CD14-positive monocyte (primary cell): ENCODE measurements at places on chromosomes 2 and 18.
A peak's percentile ranks its signal among the peaks of the same experiment; 100 is the strongest.

DNA sequence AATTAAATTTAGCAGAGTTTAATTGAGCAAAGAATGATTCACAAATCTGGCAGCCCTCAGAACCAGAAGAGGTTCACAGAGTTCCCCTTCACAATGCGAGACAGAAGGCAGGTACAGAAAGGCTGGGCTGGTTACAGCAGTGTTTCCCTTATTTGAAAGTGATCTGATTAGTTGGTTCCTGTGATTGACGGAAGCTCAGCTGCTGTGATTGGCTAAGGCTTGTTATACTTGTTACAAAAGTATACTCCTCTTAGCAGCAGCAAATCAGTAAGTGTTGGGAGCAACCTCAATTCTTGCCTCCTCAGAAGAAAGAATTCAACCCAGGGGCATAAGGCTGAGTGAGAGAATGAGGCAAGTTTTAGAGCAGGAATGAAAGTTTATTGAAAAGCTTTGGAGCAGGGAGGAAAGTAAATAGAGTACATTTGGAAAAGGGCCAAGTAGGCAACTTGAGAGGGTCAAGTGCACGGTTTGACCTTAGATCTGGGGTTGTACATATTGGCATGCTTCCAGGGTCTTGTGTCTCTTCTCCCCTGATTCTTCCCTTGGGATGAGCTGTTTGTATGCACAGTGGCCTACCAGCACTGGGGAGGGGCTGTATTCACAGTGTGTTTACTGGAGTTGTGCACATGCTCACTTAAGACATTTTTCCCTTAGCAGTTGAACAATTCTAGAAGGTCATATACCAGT lies 431.8 kb upstream of the RAB12 start:
- DNase-seq = no peak

- no peak for DNase-seq
These were observed 40.3 kb downstream of the EML6 start for GRCh38 chr2:54763636-54764291.

- no peak for DNase-seq
These were observed 94.4 kb downstream of the TAF4B start for GRCh38 chr18:26320686-26321085.

DNA sequence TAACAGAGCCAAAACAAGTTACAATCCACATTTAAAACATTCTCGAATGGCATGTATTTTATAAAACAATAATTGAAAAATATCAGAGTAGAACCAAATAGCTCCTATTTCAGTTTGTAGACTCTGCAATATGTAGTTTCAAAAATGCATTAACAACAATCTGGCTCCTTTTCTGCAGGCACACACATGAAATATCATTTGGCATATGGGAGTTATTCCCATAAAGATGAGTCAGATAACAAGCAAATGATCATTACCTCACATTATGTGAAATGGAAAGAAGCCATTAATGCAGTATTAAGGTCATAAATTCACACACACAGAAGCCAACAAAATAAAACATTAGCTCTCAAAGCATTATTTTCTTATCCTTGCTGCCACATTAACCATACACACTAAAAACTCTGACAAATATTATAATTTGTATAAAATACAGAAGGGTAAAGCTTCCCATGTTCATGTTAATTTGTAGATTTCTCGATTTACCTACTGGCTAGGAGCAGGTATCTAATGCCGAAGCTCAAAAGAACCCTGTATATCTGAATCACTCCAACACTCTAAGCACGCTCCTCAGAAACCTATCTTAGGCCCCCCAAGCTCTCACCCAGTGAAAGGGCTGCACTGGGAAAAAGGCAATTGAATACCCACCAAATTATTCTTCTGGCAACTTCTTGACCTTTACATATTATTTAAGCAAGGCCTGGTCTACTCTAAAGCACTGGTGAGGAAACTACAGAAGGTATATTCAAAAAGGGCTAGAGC lies 13.8 kb downstream of the NBAS start:
- DNase-seq = no peak

- DNase-seq = no peak
These were observed 119.8 kb downstream of the NDUFA10 start for GRCh38 chr2:239905306-239905705.

- DNase-seq = peak; percentile 89
These were observed 79.5 kb downstream of the EPB41L3 start for GRCh38 chr18:5464251-5464650.

- no peak for DNase-seq
These were observed 356.3 kb downstream of the SATB2 start for GRCh38 chr2:199101487-199101886.

DNA sequence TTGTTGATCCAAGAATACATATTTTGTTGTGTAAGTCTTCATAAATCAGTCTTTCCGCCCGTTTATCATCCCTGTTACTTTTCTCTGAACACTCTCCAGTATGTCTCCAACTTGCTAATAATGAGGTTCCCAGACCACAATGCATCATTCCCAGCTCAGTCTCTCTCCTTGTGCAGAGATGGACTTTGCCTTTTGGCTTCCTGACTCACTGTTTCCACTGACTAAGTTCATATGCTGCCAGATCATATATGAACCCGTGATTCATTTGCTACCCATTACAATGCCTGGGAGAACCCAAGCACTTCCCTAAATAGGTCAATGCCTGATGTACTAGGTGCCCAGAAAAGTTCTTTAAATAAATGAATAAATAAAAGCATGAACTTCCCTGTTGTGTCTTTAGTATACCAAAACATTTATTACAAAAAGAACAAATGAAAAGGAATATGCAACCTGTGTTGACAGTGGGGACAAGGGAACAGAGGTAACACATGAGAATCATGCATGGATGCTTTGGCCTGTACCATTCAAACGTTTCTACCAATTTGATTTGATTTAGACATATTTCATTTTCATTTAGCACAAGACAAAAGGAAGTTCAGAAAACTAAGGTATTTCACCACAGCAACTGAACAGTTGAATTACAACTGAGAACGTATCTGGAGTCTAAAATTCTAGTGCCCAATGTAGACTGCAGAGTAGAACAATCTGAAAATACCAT lies 215.4 kb upstream of the HNRNPA3 start:
- DNase-seq = peak; percentile 93

GRCh38 chr18:50158866-50159653 lies 35.9 kb downstream of the MYO5B start:
- no peak for DNase-seq

GRCh38 chr2:153109793-153110192 lies 368.8 kb downstream of the RPRM start:
- no peak for DNase-seq

DNA sequence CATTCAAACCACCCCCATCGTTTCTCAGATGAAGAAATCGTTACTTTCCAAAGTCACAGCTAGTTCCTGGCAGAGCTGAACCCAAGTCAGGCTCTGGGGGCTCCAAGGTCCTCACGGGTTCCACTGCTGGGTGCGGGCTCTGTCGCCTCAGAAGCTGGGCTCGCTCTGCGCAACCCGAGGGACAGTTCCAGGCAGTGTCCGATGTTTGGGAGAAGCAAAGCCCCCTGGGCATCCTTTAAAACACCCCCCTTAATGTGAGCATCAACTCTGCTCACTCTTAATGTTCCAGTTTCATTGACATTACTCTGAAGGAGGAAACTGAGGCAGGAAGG lies 796 bp downstream of the AOX1 start:
- DNase-seq = no peak

DNA sequence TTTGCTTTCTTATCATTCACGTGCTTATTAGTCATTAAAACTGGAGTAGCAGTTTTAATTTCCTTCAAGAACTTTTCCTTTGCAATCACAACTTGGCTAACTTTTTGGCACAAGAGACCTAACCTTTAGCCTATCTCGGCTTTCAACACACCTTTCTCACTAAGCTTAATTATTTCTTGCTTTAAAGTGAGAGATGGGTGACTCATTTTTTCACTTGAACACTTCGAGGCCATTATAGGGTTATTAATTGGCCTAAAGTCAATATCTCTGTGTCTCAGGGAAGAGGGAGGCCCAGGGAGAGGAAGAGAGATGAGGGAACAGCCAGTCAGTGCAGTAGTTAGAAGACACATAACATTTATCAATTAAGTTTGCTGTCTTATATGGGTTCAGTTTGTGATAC lies 289.8 kb downstream of the RBM43 start:
- DNase-seq = no peak

DNA sequence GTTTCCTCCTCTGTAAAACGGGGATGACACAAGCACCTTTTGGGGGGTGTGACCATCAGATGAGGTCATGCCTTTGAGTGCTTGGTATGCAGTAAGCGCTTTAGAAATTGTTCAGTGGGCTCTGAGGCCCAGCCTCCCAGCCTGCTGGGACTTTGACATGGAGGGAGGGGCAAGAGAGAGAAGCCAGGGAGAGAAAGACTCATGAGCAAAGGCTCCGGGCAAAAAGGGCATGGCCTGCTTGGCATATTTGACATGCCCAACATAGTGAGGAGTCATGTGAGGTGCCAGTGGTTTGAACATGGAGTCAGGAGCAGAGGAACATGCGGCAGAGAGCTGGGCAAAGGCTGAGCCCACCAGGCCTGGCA lies 14.0 kb downstream of the TNS1 start:
- DNase-seq = no peak
